ENCODE measurements at places on chromosomes 1 and 21.

DNA sequence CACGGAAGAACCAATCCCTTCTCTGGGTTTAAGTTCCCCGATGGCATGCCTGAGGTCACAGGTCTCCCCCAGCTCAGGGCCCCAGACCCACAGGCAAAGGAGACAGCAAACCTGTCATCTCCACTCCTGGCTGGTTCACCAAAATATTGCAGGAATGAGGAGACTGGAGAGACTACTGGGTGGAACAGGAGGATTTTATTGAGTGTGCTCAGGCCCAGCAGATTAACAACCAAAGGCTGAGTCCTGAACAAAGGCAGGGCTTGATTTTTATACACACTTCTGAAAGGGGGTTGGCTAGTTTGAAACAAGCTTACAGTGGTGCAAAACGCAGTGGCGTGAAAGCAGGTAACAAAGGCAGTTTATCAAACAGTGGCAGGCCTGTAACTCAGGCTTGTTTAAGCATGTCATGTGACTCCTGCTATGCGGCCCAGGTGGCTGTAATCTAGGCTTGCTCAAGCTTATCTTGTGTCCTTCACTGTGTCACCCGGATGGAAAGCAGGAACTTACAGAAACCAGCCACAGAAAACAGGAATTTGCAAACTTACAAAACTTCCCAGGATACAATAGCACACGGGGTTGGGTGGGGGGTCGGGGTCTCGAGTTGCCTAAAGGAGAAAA, 27.4 kb upstream of the KCNJ15 start:
- H3K4me3 ChIP-seq: no peak overlapping the region
- no peak overlapping the region for H3K27ac ChIP-seq
- no peaks in the 10 kb centered on the region for H3K36me3 ChIP-seq
- H3K4me1 ChIP-seq: no peaks in the 10 kb centered on the region
- H3K27me3 ChIP-seq: no peaks in the 10 kb centered on the region

- DNase-seq: no peak
- no peak overlapping the region for H3K4me3 ChIP-seq
- no peak overlapping the region for H3K27ac ChIP-seq
- H3K4me1 ChIP-seq: no peaks in the 10 kb centered on the region
- H3K36me3 ChIP-seq: no peaks in the 10 kb centered on the region
Observed at GRCh38 chr1:225965231-225965630, 24.2 kb upstream of the LEFTY2 start.

GRCh38 chr1:46379996-46380395, 14.1 kb upstream of the FAAH start:
- no peak for DNase-seq
- no peak overlapping the region for H3K4me3 ChIP-seq
- no peaks in the 10 kb centered on the region for H3K36me3 ChIP-seq
- H3K27ac ChIP-seq: no peak overlapping the region
- H3K4me1 ChIP-seq: no peaks in the 10 kb centered on the region
- H3K27me3 ChIP-seq: no peaks in the 10 kb centered on the region

DNA sequence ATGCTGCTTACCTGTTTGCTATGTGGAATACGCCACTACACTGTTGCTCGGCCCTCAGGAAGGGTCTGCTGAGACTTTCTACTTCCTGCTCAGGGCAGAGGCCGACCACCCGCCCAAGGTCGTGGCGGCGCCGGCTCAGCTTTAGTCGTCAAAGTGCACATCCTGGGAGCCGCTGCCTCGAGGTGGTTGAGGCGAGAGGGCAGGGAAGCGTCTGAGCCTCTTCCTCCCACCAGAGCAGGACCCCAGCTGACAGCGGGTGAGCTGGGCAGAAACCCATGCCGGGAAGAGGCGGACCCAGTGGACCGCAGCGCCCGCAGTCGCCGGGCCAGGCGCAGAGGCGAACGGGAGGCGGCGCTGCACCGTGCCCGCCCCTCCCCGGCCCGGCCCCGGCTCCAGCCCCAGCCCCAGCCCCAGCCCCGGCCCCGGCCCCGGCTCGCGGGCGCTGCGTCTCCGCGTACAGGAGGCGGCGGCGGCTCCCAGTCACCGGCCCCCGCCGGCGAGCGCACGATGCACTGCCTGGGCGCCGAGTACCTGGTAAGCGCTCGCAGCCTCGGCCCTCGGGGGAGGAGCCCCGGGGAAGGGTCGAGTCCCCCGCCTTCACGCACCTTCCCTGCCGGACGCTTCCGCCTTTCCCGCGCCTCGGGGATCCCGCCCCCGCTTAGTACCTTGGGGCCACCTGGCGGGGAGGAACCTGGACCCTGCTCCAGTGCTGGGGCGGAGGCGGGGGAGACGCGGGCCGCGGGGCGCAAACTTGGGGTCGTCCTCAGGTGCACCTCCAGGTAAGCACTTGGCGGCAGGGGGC, at the start of gene SLC44A3:
SLC44A3 (plus strand) TSS at position 413 of the 802 bp plus-strand sequence; CDS start at position 508, 95 bp downstream.
- H3K4me1 ChIP-seq: peaks cover 4% of the 10 kb centered on the region
- no peaks in the 10 kb centered on the region for H3K36me3 ChIP-seq
- peak within 1 kb of the TSS; percentile 72 for H3K4me3 ChIP-seq

DNA sequence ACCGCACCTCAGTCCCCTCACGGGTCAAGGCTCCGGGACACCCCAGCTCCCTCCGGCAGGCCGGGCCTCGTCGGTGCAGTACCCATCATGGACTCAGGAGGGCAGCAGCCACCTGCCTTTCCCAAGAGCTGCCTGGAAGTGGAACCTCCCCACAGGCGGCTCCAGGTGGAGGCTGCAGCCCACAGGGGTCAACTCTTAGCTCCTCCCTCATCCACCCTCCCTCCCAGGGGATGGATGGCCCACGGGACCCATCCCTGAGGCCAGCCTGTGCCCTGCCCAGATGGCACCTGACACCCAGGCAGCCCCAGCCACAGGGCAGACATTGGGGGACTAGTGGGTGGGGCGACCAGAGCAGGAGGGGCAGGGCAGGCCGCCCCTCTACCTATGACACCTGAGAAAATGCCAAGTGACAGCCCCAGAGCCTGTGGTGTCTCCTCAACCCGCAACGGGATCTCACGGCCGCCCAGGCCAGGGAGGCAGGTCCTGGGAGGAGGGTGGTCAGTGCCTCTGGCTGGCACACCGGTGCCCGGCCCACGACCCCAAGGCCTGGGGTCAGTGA, 1.2 kb upstream of the ARHGEF16 start:
- peak overlapping the region; percentile 81 for H3K27ac ChIP-seq
- H3K27me3 ChIP-seq: no peaks in the 10 kb centered on the region
- DNase-seq: peak; percentile 68
- no peaks in the 10 kb centered on the region for H3K36me3 ChIP-seq

DNA sequence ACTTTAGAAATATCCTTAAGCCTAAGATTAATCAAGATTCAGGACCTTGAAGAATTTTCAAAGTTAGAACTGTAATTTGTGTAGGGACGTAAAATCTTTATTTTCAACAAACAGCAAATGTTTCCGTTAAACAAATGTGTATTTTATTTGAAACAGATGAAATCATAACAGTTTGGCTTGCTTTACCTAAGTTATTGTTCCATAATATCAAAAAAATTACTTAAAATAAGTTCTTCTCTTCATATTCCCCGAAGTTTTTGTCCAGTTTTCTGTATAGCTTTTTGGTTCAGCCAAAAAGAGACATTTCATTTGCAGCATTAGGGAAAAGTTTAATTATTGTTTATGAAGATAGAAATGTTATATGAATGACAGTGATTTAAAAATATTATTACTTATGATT, 100.1 kb downstream of the NFIA start:
- H3K4me1 ChIP-seq: peaks cover 7% of the 10 kb centered on the region
- DNase-seq: no peak
- no peak overlapping the region for H3K4me3 ChIP-seq
- no peaks in the 10 kb centered on the region for H3K27me3 ChIP-seq

- no peak overlapping the region for H3K27ac ChIP-seq
- no peak for DNase-seq
- no peaks in the 10 kb centered on the region for H3K4me1 ChIP-seq
- H3K4me3 ChIP-seq: no peak overlapping the region
Observed at GRCh38 chr1:224666913-224667312, 50.8 kb downstream of the CNIH3 start.

GRCh38 chr1:226728448-226728847, 10.6 kb downstream of the ITPKB start:
- no peak overlapping the region for H3K27ac ChIP-seq
- no peak for DNase-seq
- H3K27me3 ChIP-seq: no peaks in the 10 kb centered on the region

DNA sequence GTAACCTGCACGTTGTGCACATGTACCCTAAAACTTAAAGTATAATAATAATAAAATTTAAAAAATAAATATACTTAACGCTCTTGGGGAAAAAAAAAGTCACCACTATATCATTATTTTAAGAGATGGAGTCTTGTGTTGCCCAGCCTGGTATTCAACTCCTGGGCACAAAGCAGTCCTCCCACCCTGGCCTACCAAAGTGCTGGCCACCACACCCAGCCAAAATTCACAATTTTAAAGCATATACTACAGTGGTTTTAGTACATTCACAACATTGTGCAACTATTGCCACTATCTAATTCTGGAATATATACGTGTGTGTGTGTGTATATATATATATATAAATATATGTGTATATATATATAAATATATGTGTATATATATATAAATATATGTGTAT, 5.9 kb downstream of the HMGN2 start:
- no peak overlapping the region for H3K4me3 ChIP-seq
- no peaks in the 10 kb centered on the region for H3K4me1 ChIP-seq
- H3K36me3 ChIP-seq: peaks cover 5% of the 10 kb centered on the region
- no peak overlapping the region for H3K27ac ChIP-seq
- no peaks in the 10 kb centered on the region for H3K27me3 ChIP-seq

DNA sequence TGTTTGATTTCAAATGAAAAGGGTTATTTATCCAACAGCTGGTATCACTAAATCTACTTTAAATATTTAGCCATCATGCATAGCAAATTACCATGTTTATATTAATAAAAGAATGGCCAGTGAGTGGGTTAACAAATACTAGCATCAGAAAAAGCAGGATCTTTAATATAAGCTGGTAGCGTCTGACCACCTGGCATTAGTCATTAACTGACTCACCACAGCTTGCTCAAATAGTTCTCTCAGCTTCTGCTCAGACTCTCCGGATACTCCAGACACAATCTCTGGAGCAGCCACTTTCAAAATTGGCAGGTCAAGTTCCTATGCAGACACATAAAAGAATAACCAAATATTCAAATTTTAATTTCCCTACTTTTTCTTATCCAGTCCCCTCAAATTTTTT, 29.6 kb downstream of the NVL start:
- no peak overlapping the region for H3K27ac ChIP-seq
- H3K36me3 ChIP-seq: no peaks in the 10 kb centered on the region
- no peak for DNase-seq
- H3K27me3 ChIP-seq: no peaks in the 10 kb centered on the region

- H3K27ac ChIP-seq: no peak overlapping the region
- H3K36me3 ChIP-seq: no peaks in the 10 kb centered on the region
- no peak for DNase-seq
- no peaks in the 10 kb centered on the region for H3K27me3 ChIP-seq
- no peaks in the 10 kb centered on the region for H3K4me1 ChIP-seq
Observed at GRCh38 chr1:174123843-174124242, 35.5 kb upstream of the RABGAP1L start.

DNA sequence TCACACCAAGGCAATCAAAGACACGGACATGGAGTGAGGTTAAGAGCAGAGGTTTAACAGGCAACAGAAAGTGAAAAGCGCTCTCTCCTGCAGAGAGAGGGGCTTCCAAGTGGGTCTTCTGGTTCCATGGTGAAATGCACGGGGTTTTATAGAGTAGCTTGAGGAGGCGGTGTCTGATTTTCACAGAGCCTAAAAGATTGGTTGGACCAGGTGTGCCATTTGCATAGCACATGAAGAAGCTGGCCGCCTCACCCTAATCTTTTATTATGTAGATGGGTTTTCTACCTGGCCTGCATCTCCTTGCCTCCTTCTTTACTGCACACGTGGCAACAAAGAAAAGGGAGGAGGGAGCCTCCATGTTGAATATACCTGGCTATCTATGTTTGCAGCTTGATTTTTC, 197.3 kb downstream of the RYR2 start:
- no peaks in the 10 kb centered on the region for H3K27me3 ChIP-seq
- DNase-seq: no peak
- H3K27ac ChIP-seq: no peak overlapping the region
- H3K4me1 ChIP-seq: peaks cover 2% of the 10 kb centered on the region
- no peaks in the 10 kb centered on the region for H3K36me3 ChIP-seq

GRCh38 chr1:34426325-34426896, 249.7 kb downstream of the C1orf94 start:
- no peaks in the 10 kb centered on the region for H3K4me1 ChIP-seq
- no peak overlapping the region for H3K27ac ChIP-seq
- no peak for DNase-seq
- H3K4me3 ChIP-seq: no peak overlapping the region
- no peaks in the 10 kb centered on the region for H3K27me3 ChIP-seq

DNA sequence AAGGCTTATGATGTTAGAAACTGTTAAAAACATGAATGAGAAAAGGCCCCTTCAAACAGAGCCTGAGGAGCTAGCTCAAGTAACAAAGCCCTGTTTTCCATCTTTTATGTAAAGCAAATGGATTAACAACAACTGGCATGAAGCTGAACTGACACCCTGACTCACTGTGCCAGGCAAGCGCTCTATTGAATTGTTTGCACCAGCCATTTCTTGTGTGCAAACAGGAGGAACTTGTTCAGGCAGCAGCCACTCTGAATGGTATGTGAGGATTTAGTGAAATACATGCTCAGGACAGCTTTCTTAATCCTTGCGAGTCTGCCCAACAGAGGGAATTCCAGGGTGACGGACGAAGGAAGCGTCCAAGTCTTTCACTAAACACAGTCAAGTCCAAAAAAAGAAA, 291.1 kb upstream of the ADGRL2 start:
- no peaks in the 10 kb centered on the region for H3K4me1 ChIP-seq
- peak; percentile 80 for DNase-seq
- no peaks in the 10 kb centered on the region for H3K27me3 ChIP-seq
- no peak overlapping the region for H3K4me3 ChIP-seq
- H3K27ac ChIP-seq: no peak overlapping the region
- H3K36me3 ChIP-seq: no peaks in the 10 kb centered on the region

DNA sequence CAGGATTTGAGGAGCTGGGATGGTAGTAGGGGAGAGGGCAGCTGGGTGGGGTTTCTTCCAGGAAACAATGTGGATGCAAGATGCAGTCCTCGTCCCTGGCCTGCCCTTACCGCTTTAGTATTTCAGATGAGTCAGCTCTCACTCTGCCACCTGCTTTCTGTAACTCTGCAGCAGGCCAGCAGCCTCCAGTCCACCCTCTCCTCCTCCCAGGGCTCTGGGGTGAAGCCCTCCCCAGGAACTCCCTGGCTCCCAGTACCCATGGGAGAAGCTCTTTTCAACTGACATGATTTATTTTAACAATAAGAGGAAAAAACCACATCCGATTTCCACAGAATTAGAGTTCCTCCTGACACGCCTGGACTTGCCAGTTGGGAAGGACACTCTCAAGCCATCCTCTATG, 39.0 kb upstream of the IL20 start:
- no peaks in the 10 kb centered on the region for H3K27me3 ChIP-seq
- H3K4me1 ChIP-seq: no peaks in the 10 kb centered on the region
- no peaks in the 10 kb centered on the region for H3K36me3 ChIP-seq
- no peak for DNase-seq
- no peak overlapping the region for H3K4me3 ChIP-seq
- H3K27ac ChIP-seq: no peak overlapping the region

All from prostate gland (tissue), 2 donors.